Activated T-helper 9 cell treated with anti-CD3 and anti-CD28 coated beads, Interleukin-2, amount 50 U/mL, for 16 hours (primary cell): ENCODE measurements at places on chromosomes 11 and 22.

GRCh38 chr11:95704865-95705264 is 84.7 kb downstream of the FAM76B start:
- no peak for DNase-seq

DNA sequence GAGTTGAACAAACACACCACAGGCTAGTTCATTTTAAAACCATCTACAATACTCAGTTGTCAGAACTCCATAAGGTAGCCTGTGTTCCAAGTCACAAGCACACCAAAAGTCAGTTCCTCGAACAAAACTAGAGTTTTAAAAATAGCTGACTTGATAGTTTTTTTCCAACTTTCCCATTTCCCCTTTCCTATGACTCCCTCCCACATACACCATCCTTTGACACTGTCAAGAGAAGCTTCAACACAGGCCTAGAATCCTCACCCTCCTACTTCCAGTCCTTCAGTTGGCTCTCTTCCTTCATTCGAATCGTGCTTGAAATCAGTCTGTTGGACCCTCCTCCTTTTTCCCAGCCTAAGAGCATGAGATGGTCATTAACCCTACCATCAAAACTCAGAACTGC is 105.7 kb upstream of the AKIP1 start:
- no peak for DNase-seq

- no peak for DNase-seq
Observed at GRCh38 chr22:47175151-47176025, 412.9 kb downstream of the TBC1D22A start.

DNA sequence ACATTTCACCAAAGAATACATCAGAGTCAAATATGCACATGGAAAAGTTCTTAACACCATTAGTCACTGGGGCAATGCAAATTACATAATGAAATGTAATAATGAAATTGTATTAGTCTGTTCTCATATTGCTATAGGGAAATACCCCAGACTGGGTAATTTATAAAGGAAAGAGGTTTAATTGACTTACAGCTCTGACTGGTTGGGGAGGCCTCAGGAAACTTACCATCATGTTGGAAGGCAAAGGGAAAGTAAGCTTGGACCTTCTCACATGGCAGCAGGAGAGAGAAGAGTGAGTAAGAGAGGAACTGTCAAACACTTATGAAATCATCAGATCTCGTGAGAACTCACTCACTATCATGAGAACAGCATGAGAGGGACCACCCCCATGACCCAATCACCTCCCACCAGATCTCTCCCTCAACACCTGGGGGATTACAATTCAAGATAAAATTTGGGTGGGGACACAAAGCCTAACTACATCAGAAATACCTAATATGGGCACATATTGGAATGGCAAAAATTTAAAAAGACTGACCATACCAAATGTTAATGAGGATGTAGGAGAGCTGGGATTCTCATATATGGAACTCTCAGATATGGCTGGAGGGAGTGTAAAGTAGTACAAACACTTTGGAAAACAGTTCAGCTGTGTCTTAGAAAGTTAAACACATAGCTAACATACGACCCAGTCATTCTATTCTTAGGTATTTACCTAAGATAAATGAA is 65.1 kb upstream of the CD44 start:
- DNase-seq = no peak

- DNase-seq = no peak
Observed at GRCh38 chr22:19289475-19290161, 1.9 kb downstream of the CLTCL1 start.

DNA sequence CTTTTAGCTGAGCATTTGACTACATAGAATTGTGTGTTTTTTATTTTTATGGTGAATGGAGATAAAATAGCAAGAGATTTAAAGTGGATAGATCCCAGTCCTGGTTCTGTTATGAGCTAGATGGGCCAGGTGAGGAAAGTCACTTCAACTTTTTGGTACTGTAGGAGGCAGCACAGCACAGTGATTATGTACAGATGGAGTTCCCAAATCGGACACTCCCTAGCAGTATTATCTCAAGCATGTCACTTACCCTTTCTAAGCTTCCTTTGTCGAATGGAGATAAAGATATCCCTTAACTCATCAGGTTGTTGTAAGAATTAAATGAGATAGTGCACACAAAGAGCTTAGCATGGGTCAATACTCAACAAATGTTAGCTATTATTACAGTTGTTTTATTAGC is 5.3 kb downstream of the EXPH5 start:
- DNase-seq = no peak

DNA sequence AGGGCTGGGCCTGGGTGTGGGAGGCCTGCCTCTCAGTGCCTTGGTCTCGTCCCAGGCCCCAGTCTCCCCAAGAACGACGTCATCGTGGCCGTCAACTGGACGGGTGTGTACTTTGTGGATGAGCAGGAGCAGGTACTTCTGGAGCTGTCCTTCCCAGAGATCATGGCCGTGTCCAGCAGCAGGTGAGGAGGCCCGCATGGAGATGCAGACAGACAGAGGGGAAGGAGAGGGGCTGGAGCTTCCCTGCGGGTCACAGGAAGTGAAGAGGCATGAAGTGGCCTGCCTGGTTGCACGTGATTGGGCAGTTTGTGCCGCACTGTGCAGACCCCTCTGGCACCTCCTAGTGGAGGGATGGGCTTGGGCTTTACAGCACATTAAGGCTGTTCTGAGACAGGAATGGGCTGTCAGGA is 70.4 kb downstream of the MYO7A start:
- no peak for DNase-seq

GRCh38 chr11:16895306-16895705 is 118.9 kb downstream of the PLEKHA7 start:
- no peak for DNase-seq

DNA sequence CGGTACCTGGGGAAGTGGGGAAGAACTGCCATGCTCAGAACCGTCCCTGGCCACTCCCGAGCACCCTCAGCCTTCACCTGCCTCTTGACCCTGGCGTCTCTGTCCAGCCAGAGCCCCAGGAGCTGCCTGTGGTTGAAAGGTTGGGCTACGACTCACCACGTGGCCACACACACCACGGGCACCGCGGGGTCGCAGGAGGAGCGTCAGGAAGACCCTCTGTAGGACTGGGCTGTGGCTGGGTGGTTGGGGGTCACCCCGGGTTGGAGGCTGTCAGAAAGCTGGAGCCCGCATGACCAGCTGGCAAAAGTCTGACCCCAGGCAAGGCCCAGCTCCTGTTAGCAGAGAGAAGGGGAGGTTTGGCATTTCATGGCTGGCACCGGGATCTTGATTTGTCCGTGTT is 11.5 kb downstream of the KRTAP5-5 start:
- DNase-seq = no peak

GRCh38 chr22:39524753-39525657 is 4.6 kb downstream of the ATF4 start:
- no peak for DNase-seq

DNA sequence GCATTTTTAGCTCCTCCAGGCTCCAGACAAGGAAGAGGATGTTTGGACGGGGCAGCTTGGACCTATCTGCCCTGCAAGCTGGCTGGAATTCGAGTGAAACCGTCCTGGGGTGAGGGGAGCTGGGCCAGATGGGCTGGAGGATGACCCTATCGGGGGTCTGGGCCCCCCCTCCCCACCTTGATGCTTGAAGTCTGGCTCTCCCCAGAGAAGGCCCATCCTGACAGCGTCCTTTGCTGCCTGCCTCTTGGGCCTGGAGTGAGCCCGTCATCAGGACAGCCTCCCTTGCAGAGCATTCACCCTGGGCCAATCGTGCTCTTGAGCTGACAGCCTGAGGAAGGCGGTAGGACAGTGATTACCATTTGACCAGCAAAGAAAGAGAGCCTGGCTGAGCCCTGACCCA is 5.3 kb upstream of the PDGFB start:
- DNase-seq = no peak

DNA sequence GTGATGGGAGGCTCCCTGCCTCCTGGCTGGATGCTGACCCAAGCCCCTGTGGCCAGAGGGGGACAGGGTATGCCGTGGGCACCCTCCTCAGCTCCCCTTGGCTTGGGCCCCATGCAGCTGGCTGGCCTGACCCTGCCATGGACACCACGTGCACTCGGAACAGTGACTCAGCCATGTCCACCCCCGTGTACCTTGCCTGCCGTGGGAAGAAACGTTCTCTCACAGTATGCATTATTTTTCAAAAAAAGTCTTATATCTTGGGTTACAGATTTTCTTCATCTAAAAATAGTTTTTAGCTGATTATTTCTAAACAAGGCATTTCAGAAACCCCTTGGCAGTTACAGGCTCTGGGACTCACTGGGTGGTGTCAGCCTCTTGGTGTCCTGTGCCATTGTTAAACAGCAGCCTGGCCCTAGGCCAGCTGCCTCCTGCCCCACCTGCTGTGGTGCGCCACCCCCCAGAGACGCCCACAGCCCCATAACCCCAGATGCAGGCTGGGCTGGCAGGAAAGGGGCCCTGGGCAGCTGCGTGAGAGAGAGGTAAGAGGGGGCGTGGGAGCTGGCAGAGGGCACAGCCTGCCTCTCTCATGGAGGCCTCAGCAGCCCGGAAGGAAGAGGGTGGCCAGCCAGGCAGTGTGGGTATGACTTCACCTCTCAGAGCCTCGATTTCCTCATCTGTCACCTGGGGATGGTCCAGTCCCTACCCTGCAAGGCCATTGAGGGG is 99.8 kb downstream of the MORC2 start:
- DNase-seq = no peak

GRCh38 chr22:39545386-39546365 is 13.1 kb upstream of the RPS19BP1 start:
- DNase-seq = peak; percentile 54

DNA sequence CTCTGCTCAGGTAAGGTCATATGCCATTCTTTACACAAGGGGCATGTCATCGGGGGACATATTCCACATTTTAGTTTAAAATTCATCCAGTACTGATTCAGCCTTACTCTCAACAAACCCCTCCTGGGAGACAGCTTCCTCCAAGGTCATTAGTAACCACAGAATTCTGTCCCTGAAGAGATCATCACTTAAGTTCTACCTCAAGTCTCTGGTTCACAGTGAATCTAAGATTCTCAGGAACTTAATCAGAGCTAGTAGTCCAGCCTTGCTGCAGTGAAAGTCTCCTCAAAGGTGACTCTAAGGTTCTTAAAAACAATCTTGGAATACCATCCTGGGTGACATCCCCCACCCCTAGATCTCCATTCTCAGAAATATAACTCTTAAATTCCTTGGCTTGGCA is 18.9 kb upstream of the GDPD4 start:
- no peak for DNase-seq

- no peak for DNase-seq
Observed at GRCh38 chr11:124441519-124441918, 4.0 kb downstream of the OR8B8 start.

GRCh38 chr11:80383655-80384054 is 942.8 kb upstream of the TENM4 start:
- DNase-seq = no peak

GRCh38 chr22:41215926-41216325 is 10.8 kb downstream of the L3MBTL2 start:
- DNase-seq = no peak

DNA sequence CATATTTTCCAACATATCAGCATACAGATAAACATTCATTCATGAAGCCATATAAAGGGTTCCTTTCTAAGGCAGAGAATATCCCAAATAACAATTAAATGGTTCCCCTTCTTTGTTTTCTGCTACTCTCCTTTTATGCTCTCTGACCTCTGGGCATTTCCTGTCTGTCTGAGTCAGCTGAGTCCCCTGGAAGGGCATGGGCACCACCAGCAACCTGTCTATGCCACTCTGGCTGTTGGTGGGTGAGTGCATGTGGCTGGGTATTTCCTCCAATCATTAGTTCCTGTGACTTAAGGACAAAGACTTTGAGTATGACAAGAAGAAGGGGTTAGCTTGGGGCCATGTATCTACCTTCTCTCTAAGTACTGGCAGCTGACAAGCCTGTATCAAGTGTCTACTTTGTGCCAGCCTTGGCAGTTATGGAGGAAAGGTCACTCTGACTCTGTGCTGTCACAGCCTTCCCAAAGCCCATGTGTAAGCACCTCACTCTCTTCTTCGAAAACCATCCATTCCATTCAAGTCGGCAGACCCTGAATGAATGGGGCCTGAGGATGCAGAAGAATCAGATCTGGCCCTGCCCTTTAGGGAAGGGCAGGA is 86.3 kb upstream of the PHOX2A start:
- DNase-seq = no peak

GRCh38 chr11:68932358-68932757 is 28.7 kb downstream of the IGHMBP2 start:
- DNase-seq = no peak

DNA sequence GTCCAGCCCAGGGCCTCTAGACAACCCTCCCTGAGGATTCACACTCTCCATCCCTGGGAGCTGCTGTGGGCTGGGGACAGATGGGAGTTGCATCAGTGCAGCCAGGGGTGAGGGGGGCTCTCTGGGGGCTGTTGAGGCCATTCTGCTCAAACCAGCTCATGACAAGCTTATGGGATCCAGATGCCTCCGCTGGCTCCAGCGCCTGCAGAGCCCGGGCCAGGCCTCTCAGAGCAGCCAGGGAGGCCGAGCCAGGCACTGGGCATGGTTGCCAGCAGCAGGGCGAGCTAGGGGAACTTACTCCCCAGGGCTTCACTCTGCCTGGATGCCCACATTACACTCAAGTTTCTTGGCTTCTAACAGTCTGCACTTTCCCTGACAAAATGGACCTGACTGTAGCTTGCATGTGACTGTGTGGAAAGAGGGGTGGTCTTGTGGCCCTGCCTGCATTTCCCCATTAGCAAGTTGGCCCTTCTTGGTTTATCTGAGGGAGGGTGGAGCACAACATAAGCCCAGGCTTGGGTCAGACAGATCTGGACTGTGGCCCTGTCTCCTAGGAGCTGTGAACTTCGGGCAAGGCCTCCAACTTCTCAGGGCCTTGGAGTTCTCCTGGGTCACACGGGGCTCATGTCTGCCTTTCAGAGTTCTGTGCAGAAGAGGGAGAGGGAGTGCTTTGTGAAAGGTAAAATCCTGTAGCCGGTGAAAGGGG is 34.5 kb upstream of the CYB5R3 start:
- no peak for DNase-seq

DNA sequence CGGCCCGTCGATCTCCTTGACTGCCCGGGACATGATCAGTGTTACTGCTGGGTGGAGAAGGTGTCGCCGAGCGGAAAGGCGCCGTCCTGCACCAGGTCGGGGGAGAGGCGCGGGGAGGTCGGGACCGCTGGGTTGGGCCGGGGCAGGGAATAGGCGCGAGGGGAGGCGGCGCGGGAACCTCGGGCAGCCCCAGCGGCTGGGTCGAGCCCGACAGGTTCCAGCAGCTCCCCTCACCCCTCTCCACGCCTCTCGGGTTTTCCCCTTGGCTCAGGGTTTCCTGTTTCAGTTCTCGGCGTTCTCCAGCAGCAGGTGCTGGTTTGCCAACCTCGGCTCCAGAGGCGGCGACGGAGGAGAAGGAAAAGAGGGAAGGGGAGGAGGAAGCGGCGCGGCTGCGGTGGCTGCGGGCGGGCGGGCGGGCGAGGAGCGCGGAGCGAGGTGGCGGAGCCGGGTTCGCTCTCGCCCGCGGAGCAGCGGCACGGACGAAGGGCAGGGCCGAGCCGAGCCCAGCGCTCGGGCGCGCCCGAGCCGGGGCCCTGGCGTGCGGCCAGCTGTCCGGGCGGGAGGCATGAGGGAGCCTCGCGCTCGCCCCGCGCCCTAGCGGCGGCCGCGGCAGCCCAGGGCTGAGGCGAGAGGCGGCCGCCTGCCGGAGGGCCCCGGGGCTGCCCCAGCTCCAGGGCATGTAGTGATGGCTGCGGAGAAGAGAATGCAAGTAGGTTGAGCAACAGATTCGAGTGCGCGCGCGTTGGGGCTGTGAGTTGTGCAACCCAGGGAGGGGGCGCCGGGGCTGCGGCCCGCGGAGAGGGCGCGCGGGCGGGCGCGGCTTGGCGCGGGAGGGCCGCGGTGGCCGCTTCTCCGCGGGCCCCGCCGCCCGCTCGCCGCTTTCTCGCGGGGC is at the start of gene ZC3H12C:
Gene ZC3H12C (plus strand): TSS at position 878 of the 892 bp plus-strand sequence. CDS start 20 bp downstream, outside the sequence.
- DNase-seq = no peak
